C1 segment of cervical spinal cord (tissue), 14 donors: ENCODE measurements at places on chromosomes 3 and 15.

DNA sequence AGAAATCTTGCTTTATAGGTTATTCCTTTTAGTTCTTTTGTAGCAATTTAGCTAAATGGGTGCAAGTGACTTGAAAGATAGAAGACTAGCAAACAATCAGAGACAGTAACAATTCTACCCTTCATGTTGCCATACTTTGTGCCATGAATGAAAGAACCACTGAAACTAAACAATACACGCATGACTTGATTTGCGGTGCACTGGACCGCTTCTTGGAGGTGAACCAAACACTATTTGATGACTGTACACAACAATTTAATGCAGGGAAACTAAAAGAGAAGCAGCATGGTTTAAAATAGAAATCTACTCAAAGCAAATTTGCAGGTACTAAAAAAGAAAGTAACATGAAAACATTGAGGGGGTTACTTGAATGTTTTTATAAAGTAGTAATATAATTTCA, 331.0 kb upstream of the RARB start:
- DNase-seq, result no peak

DNA sequence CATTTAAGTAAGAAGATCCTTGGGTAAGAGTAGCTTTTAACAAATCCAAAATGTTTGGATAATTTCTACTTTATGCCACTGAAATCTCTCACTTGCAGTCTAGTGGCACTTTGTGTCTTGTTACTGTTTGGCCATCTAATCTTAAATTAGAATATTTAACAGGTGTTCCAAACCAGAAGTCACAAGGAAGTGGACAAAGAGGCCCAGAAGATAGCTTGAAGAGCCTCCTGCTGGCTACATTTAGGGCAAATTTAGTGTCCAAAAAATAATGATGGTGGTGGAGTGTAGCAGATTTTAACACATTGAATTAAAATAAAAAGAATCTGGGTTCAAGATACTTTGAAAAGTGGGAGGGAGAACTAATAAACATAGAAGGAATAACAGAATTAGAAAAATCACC, 172.2 kb downstream of the GHSR start:
- no peak for DNase-seq

- no peak for DNase-seq
These were observed 81.5 kb downstream of the GAP43 start for GRCh38 chr3:115704661-115705338.

DNA sequence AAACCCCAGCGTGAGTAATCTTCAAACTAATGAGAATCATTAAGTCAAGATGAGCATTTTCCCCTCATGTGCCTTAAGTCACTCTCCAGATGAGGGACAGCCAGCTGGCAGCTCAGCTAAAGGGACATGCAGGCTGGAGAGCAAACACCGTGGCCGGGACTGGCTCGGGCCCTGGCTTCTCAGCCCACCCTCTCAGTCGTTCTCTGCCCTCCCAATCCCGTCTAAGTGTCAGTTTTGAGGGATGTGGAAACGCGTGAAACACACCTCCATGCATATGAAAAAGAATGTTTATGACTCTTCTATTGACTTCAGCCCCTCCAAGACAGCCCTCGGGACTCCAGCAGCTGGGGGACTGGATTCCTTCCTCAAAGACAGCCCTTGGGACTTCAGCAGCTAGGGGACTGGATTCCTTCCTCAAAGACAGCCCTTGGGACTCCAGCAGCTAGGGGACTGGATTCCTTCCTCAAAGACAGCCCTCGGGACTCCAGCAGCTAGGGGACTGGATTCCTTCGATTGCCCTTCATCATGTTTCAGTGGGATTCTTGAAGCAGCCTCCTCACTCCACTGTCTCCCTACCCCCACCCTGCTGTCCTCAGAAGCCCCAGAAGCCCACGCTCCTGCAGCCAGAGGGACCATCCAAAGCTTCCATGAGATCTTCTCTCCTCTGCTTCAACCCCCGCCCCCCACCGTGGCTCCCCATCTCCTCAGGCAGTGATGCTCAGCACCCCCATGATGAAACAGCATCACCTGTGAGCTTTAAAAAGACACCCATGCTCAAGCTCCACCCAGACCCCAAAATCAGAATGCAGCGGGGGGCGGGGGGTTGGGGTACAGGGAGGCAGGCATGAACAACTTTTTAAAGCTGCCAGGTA, 228.9 kb downstream of the XXYLT1 start:
- no peak for DNase-seq

DNA sequence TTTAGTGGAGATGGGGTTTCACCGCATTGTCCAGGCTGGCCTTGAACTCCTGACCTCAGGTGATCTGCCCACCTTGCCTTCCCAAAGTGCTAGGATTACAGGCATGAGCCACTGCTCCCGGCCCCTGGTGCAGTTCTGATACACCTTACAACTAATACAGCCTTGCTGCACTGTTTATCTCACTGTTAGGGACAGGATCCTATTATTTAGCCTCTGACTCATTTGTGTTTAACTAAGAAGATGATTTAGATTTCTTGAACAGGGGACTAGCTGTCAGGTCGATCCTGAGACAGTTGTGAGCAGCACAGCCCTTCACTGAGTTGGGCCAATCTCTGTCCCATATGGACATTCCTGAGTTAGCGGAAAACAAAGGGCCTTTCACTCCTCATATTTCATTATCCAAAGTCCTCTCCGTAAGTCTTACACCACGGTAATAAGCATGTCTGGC, 19.2 kb downstream of the GYG1 start:
- no peak for DNase-seq

DNA sequence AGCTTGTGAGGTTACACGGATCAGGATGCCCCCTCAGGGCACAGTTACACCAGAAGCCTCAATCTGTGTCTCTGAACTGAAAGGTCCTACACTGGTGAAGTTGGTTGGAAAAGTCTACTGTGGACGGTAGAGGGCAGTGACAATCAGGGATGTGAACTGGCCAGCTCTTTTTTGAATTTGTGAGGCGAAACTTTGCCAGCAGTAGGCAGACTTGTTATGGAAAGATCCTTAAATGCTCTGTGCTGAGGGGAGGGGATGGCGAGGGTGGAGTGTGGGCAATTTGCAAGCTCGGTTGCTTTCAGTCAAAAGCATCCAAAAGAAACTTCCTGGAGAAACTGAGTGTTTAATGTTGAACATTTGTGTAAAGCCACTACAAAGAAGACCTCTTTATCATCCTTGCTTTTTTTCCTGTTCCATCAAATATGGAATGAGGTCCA, 127.4 kb upstream of the ABHD17C start:
- no peak for DNase-seq

GRCh38 chr3:133113526-133113925, 75.3 kb downstream of the TMEM108 start:
- no peak for DNase-seq

- no peak for DNase-seq
These were observed 21.0 kb downstream of the PLXNB1 start for GRCh38 chr3:48408823-48409281.

GRCh38 chr3:107668963-107669362, 146.2 kb downstream of the BBX start:
- no peak for DNase-seq

DNA sequence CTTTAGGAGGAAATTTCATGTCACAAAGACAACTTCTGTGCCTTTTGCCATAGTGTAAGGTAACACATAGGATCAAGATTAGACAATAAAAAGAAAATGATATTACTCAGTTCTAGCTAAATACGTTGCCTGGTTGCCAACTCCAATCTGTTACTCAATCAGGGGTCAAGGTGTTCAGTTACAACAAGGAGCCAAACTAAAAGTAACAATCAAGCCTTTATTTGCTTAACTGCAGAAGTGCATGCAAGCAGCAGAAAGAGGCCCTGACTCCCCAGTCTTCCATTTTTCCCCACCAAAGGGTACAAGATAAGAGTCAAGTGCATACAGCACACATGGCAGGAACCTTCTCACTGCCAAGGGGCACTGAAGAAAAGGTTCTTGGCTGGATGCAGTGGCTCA, 28.3 kb upstream of the PPP4R2 start:
- DNase-seq, result no peak

- no peak for DNase-seq
These were observed 122.0 kb upstream of the SLC7A14 start for GRCh38 chr3:170707899-170708298.

DNA sequence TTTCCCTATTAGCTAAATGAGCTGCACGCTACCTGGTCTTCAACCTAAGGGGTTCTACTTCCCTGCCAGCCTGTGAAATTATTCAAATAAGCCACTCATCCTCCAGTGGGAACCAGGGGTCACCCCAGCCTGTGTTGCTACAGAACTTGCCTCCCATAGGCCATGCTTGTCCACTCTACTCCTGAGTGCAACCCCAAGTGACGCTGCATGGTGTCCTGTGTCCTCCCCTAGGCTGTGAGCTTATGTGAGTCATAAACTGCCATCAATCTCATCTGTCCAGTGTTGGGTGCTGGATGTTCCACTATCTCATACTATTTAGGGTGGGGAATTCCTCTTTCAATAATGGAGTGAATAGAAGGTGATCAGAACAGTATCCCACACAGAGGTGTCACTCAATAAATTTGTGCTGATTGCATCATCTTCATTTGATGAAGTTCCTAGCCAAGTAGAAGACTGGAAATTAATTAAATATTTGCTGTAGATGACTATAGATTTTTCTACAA, 49.8 kb upstream of the SSR3 start:
- DNase-seq, result no peak

DNA sequence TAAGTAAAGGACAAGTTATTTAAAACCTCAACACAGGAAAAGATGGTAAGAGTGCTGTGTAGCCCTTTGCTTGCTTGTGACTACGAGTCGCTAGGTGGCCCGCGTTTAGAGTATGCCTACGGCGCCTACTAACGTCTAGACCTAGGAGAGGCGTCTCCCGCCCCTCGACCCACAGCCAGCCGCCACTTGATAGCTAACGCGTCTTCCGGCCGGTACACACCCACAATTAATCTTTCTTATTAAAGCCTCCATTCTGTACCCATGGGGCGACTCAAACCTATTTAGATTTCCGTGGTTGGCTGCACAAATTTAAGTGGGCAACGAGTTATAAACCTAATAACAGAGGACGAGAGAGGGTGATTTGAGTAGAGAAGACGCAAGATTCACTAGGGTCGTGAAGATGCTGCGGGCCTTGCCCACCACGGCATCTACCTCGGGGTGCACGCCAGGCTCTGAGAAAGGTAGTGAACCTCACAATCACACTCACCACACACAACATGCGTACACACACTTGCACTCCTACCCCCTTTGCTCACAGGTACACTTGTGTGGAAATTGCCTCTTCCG, 12.0 kb downstream of the SOX2 start:
- peak; percentile 63 for DNase-seq
